Myocyte (in vitro differentiated cells): ENCODE measurements at places on chromosomes 3 and 15. TPM values are rescaled to one million over a fixed set of nuclear protein-coding genes. Genes with fewer than 3 reads are reported as not detected.

GRCh38 chr3:151501171-151501922 lies 40.5 kb upstream of the IGSF10 start:
- no peak for DNase-seq

DNA sequence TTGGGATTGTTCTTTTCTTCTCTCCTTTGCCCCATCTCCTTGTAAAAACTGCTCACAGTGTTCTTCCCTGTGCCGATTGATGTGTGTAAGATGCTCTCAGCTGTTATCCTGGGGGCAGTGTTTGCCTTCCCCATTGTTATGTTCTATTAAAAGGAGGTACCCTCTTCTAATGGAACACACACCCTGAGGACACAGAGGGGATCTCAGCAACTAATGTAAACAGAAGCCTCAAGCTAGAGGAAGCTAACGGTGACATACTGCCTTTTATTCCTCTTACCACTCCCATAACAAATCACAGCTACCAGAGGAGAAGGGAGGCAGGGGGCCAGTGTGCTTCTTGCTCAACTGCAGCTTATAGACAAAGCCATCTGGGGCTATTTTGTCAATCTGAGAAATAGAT lies 2.2 kb downstream of the TAGLN3 start:
- no peak for DNase-seq

DNA sequence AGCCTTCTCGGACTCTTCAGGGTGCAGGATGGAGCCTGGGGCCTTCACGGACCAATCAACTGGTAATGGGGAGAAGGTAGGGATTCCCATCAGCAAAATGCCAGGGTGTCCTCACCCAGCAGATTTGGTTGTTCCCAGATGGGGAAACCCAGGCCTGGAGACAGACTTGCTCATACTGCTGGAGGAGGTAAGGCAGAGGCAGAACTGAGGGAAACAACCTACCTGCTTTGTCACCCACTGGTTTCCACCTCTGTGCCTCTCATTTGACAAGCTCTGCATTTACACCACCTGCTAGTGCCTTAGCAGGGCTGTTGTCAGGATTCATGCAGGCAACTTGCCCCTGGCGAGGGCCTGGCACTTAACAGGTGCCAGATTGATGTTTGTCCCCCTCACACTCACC lies 15.9 kb downstream of the RHCG start:
- DNase-seq, result no peak

CLEC3B gene
- 0.75 TPM in 1 of 2 replicates, not detected in the other for total RNA-seq

ACSBG1 gene
- total RNA-seq, result 2.9 and 5.2 TPM in 2 replicates

DNA sequence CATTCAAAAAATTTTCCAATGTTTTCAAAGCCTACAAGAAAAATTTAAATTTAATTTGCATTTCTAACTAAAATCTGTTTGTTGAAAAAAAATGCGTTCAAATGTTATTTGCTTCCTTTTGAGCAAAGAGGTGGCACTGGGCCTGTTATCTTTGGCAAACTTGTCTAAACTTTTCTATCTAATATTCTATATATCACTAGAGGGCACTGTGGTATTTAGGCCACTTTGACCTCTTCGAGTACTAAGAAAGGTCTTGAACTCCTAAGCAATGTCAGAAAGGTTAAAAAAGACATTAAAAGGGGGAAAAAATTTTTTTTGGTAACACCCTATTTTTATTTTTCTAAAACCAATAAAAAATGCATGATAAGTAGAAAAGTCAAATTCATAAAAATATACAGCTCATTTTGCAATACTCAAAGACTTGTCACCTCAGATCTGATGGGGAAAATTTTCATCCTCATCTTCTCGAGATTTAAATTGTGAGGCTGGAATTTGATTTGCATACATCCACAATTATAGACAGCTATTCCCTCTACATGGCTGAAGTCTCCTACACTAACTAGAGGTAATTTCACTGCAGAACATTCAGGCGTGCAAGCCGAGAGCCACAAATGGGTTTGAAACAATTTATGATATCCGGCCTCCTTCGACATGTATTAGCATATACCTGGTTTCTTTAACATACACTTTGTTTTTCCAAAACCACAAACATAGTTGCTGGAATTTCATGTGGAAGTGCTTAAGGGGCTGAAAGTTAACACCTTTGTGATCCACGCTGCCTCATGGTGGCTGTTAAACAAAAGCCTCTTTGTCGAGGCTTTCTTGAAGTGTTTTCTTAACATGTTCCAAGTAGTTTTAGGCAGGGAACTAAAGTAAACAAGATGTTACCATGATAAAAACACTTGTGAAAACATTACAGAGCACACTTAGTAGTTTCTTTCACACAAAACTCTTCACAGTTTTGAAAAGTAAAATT lies 576.4 kb downstream of the FOXP1 start:
- DNase-seq, result peak; percentile 39

GRCh38 chr3:52722491-52722890 lies 16.6 kb downstream of the SPCS1 start:
- DNase-seq, result no peak

GRCh38 chr15:81886591-81886990 lies 159.2 kb downstream of the MEX3B start:
- DNase-seq, result peak; percentile 65

DNA sequence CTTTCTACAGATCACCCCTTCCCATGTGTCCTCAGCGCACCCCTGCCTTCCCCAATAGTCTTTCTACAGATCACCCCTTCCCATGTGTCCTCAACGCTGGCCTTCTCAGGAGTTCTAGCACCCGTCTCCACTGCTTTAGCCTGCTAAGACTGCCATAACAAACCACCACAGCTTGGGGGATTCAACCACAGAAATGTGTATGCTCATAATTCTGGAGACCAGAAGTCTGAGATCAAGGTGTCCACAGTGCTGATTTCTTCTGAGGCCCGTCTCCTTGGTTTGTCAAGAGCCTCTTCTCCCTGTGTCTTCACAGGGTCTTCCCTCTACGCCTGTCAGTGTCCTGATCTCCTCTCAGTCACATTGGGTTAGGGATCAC lies 68.1 kb upstream of the CGNL1 start:
- DNase-seq, result no peak

DNA sequence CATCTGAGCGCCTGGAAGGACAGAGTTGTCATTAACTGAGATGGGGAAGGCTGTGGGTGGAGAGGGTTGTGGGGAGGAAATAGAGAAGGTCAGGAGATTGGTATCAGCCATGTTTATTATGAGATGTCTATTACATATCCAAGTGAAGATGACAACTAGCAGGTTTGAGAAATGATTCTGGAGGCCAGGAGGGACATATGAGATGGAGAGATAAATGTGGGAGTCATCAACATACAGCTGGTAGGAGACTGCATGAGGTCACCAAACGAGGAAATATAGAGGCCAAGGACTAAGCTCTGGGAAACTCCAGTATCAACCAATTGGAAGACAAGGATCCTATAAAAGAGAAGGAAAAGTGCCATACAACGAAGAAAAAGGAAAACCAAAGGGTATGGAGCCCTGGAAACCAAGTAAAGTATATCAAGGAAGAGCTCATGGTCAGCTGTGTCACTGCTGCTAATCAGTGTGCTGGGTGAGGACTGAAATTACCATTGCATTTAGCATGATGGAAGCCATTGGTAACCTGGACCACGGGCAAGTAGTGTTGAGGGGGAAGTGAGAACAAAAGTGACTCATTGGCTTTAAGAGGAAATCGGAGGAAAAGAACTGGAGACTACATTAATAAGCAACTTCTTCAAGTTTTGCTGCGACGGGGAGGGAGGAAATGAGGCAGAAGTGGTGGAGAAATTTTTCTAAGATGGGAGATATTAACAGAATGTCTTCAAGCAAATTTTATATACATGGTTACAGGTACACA lies 14.0 kb upstream of the UACA start:
- no peak for DNase-seq

- no peak for DNase-seq
Measured at GRCh38 chr3:112460519-112461195, 38.6 kb downstream of the BTLA start.

C3orf20 gene
- total RNA-seq, result not detected in 2 replicates

CCDC80 gene
- total RNA-seq, result 57.4 and 77.2 TPM in 2 replicates

GRCh38 chr15:25054943-25055342 lies 100.2 kb downstream of the SNRPN start:
- DNase-seq, result no peak

GRCh38 chr15:98771541-98771940 lies 123.2 kb downstream of the IGF1R start:
- no peak for DNase-seq

DNA sequence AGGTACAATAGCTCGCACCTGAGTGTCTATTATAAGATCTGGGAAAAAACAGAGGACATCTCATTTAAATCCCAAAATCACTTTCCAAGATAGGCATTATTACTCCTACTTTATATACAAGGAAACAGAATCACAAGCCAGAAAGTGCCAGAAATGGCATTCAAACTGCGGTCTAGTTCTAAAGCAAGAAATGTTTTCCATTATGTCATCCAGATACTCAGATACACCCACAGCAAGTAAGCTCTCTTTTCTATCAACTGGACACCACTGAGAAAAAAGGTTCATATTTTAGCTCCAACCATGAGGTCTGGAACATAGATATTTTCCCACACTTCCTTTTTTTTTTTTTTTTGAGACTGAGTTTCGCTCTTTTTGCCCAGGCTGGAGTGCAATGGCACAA lies 8.1 kb downstream of the SLC33A1 start:
- DNase-seq, result no peak

GRCh38 chr3:177569193-177569592 lies 371.9 kb upstream of the TBL1XR1 start:
- DNase-seq, result no peak

LMCD1 gene
- total RNA-seq, result 21.9 and 24.9 TPM in 2 replicates

DNA sequence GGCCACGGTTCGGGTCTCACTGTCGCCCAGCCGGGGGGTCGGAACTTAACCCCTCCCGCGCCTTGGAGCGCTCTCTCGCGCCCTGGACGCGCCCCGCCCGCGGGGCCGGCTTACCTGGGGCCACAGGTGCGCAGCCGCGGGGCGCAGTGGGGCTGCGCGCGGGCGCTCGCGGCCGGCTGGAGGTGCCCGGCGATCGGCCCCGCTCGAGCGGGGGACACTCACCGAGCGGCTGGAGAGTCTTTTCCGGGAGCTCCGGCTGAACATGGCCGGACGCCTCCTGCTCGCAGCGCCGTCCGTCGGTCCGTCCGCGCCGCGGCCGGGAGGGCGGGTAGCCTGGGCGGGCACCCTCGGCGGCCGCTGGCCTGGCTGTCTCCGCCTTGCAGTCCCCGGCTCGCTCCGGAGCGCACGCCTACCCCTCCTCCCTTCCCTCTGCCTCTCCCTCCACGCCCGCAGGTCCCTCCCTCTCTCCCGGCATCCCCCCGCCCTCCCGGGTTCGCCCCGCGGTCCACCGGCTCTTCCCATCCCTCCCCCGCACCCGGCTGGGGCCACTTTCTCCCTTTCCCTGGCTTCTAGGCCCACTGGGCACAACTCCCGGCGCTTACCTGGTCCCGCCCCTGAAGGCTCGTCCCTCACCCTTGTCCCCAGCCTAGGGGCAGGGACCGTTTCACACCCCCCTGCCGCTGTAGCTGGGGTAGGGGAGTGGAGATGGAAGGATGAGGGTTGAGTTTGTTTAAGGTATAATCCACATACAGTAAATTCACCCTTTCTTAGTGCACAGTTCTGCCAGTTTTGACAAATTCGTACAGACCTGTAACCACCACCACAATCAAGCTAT lies 220.1 kb upstream of the PRICKLE2 start:
- DNase-seq, result peak; percentile 31
